Foreskin keratinocyte (primary cell): ENCODE measurements at places on chromosomes 7 and 10. TPM values are rescaled to one million over a fixed set of nuclear protein-coding genes. Genes with fewer than 3 reads are reported as not detected.

- DNase-seq, result no peak
Measured at GRCh38 chr7:70210936-70211310, 612.6 kb downstream of the AUTS2 start.

- DNase-seq, result no peak
Measured at GRCh38 chr7:2628891-2629290, 2.9 kb upstream of the TTYH3 start.

DNA sequence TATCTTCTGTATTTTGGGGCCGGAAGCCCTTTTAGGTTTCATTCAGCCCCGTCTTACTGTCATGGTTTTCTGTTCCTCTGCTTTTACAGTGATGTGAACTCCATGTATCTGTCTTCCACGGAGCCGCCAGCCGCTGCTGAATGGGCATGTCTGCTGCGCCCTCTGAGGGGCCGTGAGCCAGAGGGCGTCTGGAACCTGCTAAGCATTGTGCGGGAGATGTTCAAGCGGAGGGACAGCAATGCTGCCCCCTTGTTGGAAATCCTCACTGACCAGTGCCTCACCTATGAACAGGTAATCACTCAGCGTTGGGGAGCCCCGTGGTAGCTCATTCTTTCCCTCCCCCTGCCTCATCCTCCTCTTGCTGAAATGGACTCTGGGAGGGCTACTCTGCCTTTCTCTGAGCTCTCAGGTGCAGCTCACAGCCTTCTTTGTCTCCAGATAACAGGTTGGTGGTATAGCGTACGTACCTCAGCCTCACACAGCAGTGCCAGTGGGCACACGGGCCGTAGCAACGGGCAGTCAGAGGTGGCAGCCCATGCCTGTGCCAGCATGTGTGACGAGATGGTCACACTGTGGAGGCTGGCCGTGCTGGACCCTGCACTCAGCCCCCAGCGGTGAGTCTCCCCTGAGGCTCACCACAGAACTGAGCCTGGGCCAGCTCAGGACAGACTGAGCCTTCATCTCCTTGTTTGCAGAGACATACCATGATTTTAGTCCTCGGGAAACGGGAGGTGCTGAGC, 5.7 kb downstream of the ZSWIM8 start:
- no peak for DNase-seq

DNA sequence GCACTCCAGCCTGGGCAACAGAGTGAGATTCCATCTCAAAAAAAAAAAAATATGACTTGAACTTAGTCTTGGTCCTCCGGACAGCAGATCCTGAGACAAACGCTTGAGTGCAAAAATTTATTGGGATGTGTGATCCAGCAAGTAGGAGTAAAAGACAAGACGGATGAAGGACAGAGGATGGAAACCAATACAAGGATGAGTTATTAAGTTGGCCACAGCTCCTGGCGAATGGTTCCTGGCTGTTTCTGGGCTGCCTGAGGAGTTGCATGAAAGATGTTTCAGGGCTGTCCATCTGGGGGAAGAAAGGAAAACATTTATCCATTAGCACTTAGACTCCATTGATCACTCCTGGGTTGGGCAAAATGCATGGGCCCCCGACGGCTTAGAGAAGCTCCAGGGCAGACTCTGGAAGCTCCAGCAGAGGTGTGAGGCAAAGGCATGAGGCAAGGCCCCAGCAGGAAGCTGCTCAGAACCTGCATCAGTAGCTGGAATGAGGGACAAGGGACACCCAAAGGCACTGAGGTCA, 98.3 kb upstream of the ZNF438 start:
- DNase-seq, result no peak

DNA sequence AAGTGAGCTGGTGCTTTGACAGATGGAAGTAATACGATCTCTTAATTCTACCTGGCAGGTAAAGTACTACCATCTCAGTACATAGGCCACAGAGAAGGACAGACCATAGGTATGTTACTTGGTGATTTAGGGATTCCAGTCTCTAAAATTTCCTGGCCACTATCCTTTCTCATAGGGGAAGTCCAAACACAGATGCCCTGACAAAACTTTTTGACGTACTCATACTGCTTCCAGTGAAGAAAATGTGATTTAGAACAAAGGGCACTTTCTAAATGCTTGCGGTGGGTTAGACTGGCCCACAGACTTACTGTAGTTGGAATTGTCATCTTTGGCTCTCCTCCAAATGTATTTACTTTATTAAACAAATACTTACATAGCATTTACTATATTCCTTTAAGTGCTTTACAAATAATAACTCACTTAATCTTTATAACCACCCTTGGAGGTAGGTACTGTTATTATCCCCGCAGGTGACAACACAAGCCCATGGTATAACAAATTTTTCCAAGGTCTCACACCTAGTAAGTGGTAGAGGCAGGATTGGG, 3.0 kb downstream of the PI4K2A start:
- no peak for DNase-seq

The EEPD1 gene
- polyA plus RNA-seq, result 1.2 and 1.3 TPM in 2 replicates
